ENCODE measurements at places on chromosomes 12 and 14.

GRCh38 chr12:71014180-71014785 is 93.7 kb upstream of the PTPRR start:
- no peak for DNase-seq

- DNase-seq = no peak
Measured at GRCh38 chr12:10737249-10737648, 14.1 kb upstream of the YBX3 start.

GRCh38 chr12:115840159-115840558 is 437.3 kb downstream of the MED13L start:
- no peak for DNase-seq

DNA sequence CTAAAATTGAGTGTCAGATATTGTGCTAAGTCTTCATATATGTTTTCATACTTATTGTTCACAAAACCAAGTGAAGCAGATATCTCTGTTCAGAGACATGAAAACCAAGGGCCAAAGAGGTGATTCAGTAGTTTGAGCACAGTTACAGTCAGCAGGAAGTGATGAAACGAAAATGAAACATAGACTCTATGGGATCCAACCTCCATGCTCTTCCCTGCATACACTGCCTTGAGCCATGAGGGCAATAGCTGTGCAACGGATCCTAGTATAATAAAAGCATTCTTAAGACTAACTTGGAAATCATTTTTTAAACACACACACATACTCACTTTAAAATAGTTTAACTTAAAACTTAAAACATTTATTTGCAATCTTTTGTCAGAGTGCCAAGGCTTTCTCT is 27.9 kb downstream of the ESR2 start:
- no peak for DNase-seq

DNA sequence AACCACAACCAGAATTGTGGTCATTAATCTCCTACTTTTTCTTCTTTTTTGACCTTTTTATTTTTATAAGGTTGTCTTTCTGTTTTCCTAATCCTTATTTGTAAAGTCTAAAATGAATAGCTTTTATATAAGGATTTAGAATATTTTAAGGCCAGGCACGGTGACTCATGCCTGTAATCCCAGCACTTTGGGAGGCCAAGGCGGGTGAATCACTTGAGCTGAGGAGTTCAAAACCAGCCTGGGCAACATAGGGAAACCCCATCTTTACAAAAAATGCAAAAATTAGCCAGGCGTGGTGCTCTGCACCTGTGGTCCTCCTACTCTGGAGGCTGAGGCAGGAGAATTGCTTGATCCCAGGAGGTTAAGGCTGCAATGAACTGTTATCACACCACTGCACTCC is 55.1 kb downstream of the IFT81 start:
- DNase-seq = no peak

DNA sequence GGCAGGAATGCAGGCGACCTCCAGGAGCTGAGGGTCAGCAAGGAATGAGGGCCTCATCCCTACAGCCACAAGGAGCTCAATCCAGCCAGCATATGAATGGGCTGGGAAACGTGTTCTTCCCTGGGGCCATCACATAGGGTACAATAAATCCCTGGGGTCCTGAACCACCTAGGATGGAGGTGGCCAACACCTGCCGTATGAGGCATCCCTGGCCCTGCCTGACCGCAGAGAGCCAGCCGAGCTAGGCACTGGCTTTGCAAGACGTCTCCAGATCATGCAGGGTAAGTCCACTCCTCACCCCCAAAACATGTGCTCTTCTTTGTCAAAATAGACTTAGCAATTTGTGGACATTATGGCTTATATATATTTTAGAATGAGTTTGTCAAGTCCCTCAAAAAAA is 303.7 kb upstream of the DIO3 start:
- DNase-seq = no peak

DNA sequence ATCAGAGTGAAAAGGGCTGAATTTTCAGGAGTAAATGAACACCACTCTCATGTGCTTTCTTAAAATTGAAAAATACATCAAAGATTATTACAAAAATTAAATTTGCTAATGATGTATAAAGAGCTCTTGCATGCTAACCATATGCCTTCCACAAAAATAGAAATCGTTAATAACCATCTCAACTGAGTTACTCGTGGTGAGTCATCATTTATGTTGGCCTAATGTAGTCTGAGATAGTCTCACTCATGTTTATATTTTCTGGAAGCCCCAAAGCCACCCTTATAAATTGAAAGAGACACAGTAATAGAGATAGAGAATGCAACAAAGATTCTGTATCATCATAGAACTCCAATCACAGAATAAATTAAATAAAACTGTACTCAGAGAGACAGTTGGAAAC is 131.2 kb downstream of the KCNH5 start:
- no peak for DNase-seq

DNA sequence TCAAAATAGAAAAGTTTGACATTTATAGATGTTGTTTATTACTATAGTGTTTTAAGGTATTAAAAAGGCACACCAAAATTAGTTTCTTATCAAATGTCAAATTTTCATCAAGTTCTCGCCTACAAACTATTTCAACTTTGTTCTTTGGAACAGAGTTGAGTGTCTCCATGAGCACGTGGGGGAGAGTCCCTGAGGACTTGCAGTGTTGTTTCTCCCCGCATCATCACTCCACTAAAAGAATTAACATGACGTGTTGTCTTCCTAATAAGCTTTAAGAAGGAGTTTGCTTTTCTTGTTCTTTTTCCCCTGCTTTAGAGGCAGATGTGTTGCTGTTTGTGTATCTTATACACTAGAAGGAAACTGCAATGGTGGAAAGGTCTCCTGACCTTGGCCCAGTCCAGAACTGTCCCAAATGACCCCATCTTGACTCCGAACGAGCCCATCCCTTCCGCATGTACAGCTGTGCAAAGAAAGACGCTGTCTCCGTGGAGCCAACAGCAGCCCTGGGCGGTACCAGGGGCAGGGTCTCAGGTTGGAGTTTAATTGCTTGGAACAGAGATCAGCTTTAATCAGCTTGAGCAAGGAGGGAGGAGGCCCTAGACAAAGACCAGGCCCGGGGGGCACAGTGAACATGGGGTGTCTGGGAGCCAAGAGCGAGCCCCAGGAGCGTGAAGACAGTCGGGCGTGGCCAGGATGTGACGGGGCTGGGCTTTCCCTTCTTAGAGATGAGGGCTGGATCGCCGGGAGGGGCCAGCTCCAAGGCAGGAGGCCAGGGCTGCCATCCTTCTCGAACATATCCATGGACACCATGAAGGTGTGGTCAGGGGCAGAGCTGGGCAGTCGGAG is 215.4 kb upstream of the RTL1 start:
- DNase-seq = no peak

DNA sequence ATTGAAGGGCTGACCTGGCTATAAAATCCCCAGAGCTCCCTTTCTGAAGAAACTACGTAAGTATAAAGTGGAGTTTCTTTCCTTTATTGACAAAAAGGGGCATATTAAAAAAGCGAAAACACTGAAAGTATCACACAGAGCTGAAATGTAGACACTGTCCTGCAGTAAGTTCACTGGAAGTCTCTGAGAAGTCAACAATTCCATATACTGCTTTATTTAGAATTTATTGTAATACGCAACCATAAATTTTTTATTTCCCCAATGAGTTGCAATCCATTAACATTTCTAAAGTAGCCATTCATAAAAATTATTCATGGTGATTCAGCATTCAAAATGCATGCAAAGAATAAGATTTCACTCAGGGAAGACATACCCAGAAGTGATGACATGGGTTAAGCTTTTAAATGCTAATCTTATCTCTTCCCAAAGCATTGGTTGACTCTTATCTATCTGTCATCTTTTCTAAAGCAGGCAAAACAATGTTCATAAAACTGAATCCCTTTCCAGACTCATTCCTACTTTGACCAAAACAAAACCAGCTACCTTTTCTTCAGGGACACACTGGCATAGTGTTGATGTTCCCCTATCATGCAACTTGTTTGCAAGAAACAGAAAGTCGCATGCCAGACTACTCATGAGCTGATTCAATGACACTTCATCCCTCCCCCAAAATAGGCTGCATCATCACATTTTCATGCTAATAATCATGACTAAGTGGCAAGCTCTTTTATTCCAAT is 17.3 kb downstream of the KITLG start:
- DNase-seq = no peak

GRCh38 chr12:109951136-109951535 is 45.0 kb downstream of the GIT2 start:
- no peak for DNase-seq

- no peak for DNase-seq
Measured at GRCh38 chr14:71933001-71933587, 865 bp downstream of the RGS6 start.

GRCh38 chr14:101973356-101973755 is 9.0 kb downstream of the DYNC1H1 start:
- DNase-seq = no peak

DNA sequence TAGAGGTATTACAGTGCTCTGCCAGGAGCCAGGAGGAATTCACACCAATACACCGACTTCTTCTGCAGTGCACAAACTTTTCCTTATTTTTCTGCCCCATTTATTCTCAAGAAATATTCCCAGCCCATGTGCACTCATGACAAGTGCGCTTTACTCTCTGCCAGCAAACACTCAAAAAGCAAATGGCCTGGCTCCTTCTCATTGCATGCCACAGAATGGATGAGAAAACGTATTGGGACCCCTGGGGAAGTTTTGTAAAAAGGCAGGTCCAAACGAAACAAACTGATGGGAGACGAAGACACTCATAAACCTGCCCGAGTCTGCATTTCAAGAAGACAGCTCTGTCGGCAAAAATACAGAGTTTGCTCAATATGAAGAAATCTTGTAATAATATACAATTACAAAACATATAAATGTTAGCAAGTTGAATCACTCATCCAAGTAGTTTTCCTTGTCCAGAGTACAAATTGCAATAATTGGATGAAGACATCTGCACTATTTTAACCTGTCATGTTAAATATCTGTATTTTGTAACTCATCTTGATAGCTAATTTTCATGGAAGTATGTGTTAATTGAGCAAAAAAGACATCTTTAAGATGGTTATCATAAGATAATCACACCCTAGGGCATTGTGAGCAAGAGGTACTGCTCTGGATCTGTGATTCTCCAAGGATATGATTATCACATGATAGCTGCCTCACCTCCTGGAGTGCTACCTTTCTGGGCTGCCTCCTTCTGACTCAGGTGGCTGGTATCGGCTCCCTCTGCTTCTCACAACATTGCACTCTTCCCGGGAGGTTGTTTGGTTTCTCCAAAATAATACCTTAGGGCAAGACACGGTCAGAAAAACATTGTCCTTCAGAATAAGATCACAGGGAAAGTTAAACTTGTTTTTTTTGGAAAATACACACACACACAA is 260.8 kb upstream of the G2E3 start:
- DNase-seq = no peak

DNA sequence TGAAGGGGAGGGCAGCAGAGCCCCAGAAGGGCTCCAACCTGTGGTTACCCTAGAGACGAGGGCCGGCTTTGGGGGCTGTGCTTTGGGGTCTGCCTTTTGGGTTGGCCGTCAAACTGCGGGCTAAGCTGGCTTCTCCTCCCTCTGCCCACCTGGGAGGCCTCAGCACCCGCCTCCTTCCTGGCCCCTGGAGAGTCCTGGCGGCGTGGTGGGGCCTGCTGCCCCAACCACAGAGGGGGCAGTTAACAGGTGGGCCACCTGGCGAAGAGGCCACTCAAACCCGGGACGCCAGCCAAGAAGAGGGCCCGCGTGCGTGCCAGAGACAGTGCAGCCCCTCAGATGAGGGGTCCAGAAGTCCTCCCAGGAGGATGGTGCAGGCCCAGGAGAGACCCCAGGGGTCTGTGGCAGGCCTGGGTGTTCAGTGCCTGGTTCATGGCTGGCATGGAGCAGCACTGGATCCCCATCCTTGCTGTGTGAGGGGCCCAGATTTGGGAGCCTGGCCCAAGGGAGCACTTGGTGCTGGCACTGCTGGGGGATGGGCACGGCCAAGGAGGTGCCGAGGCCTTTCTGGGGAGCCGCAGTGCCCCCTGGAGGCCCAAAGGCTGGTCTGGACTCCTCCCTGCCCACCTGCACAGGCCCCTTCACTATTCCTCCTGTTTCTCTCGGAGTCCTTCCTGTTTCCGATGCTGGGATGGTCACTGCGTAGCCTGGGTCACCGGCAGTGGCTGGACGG is 48.8 kb downstream of the LRCOL1 start:
- DNase-seq = no peak

DNA sequence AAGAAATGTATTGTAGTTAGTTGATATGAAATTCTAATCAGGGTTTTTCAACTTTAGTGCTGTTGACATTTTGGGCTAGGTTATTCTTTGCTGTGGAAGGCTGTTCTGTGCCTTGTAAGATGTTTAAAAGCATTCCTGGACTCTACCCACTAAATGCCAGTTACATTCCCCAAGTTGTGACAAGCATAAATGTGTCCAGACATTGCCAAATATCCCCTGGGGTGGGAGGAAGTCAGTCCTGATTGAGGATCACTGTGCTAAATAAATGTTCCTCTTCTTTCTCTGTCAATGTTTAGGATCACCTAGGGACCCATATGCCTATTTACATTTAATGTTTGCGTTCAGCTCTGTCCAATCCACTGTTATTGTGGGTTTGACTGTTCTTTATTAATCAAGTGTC is 268.3 kb downstream of the TMTC2 start:
- no peak for DNase-seq

DNA sequence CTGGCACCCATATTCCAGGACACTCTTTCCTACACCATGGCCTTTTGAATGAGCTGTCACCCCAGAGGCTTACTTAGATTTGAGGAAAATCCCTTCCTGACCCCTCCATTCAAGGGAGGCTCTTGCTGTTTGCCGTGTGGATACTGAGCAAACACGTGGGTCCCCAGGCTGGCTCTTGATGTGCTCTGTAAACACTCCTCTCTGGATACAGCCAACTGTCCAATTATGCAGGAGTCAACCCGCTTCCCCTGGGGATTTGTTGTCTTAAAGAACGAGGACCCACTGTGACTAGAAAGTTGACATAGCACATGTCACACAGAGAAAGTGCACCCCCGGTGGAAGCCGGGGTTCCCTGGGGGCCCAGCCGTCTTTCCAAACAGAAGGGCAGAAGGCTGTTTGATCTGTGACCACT is 75.8 kb upstream of the CEP83 start:
- no peak for DNase-seq

GRCh38 chr14:77222546-77223225 is 41.1 kb downstream of the TMEM63C start:
- DNase-seq = no peak
